ENCODE measurements at places on chromosomes 11 and 22.
A peak's percentile ranks its signal among the peaks of the same experiment; 100 is the strongest.

DNA sequence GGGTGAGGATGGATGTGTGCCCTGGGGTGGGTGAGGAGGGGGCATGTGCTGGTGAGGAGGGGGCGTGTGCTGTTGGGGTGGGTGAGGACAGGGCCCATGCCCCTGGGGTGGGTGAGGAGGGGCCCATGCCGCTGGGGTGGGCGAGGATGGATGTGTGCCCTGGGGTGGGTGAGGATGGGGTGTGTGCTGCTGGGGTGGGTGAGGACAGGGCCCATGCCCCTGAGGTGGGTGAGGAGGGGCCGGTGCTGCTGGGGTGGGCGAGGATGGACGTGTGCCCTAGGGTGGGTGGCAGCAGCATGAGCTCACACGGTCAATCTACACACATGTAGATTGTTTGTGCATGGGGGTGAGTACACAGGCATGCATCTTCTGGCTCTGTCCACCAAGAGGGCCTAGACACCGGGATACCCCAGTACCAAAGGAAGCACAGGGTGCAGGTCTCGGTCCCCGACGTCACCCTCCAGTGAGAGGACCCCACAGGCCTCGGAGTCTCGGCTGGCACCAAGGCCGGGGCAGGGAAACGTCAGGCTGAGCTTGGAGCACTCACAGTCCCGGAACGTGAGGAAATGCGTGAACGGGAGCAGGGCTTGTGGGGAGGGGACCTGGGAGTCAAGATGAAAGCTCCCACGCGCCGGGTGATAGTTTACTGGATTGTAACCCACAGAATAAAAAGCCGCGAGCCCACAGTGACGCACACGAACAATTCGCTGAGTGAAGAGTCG is 37.4 kb upstream of the TOLLIP start:
- DNase-seq: peak; percentile 12

DNA sequence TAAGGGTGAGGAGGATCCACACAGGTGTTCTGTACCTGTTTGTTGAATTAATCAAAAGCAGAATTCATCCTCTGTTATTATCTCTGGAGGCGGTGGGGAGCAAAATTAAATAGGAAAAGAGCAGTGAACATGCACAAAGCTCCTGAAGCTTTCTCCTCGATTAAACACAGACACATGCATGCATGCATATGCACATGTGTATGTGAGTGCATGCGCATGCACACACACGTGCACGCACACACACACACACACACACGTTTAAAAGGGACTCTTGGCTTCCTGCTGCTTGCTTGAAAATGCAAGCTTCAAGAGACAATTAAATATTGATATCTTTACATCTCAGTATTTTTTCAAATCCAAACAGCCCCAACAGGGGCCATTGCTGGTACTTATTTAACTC is 462.1 kb downstream of the BUD13 start:
- no peak for DNase-seq

GRCh38 chr22:44895296-44896055 is 114.3 kb downstream of the PHF21B start:
- no peak for DNase-seq

GRCh38 chr22:44147008-44147645 is 33.6 kb upstream of the PARVG start:
- DNase-seq: no peak

DNA sequence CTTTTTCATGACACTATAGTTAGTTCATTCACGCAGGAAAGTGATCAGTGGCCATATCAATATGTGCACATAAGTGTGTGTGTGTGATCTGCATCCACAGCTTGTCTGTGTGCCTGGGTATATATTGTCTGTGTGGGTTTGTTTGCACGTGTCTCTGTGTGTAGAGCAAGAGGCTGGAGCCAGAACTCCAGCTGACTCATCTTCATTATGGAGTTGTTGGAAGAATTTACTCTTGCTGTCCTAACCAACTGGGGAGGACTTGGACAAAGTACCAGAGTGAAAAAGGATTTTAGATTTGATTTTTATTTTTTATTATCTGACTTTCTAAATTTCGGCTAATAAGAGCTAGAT is 63.9 kb downstream of the TP53I11 start:
- DNase-seq: no peak

- peak; percentile 81 for DNase-seq
These were observed 2.8 kb upstream of the ROBO4 start for GRCh38 chr11:124900464-124900863.

DNA sequence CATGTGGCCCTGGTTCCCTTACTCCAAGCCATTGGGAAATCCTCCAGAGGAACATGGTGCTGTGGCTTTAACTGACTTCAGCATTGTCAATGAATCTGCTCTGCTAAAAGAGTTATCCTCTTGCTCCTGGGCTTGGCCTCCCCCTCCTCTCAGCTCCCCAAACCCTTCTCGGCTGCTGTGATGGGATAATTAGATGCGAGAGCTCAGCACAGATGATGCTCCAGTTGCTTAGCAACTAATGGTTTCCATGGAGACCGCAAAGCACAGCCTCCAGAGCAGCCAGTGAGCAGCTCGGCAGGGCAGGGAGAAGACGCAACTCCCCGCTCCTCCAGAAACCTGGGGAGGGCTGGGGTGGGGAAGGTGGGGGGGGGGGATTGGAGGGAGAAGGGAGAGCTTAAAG is 2.8 kb upstream of the UPK2 start:
- DNase-seq: no peak

GRCh38 chr11:68872216-68873003 is 30.7 kb upstream of the CPT1A start:
- DNase-seq: no peak

DNA sequence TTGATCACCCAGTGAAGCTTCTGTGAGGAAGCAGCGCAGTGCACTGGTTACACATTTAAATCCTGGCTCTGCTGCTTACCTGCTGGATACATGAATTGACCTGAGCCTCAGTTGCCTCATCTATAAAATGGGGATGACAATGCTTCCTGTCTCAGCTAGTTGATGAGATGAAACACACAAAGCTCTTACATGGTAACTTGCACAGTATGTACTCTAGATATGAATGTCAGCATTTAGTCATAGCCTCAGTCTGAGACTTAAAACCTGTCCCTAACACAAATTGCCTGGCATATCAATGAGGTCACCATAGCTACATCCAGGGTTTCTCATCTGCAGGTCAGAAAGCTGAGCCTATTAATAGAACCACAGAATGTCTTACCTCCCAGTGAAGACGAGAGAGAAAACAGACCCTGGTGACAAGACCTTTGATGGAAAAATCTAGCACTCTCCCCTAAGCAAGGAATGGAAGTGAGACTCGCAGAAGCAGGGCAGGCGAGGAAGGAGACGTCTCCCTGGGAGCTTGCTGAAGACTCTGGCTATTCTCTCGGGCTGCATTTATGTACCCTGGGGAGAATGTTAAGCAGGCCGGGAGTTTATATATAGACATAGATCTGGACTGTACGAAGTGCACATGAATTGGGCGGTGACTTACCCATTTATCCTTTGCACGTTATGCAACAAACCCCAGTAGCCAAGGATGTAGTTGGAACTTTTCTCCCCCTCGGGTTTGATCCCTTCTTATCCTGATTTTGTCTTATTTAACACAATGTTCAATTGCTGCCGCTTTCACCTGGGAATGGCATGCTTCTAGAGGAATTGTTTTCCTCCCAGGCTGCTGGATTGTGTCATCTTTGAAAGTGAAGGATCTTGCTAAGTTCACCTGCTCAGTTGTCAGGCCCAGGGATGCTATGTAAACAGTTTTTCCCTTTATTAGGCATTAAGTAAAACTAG is 18.0 kb downstream of the SDHAF2 start:
- peak; percentile 57 for DNase-seq

- peak; percentile 35 for DNase-seq
These were observed 106.6 kb downstream of the TSPAN18 start for GRCh38 chr11:44833221-44833876.

GRCh38 chr11:25244126-25244525 is 747.3 kb downstream of the LUZP2 start:
- DNase-seq: no peak

DNA sequence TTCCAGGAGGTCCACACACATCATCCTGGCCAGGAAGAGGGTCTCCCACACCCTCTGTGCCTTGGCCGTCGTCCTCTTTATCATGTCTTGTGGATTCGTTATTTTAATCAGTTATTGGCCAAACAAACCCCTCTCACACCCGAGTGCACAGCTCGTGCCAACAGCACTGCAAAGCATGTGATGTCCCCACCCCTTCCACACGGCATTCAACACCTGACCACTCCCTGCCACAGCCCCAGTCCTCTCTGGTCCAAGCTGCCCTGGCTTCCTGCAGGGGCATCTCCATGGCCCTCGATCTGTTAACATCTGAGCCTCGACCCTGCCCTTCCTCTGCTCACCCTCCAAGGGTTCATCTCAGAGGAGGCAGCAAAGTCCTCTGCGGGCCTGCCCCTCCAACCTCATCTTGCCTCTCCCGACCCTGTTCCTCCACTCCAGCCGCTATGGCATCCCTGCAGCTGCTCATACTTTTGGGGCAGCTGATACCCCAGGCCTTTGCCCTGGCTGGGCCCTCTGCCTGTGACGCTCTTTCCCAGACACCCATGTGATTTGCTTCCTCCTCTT is 14.0 kb downstream of the MYEOV start:
- peak; percentile 53 for DNase-seq

DNA sequence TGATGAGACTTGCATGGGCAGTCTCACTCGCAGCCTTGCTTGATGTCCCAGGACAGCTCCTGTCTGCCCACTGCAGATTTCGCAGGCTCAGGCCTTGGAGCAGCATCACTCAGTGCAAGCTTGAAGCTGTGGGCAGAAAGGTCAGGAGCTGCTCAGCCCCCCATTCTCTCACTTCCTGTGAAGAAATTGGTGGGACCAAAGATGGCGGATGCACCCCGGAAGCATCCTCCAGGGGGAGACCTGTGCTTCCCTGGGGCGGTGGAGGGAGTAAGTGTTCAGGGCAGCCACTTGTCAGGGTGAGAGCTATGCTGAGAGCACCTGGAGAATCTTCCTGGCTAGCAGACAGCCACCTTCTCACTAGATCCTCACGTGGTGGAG is 11.3 kb downstream of the PLAAT2 start:
- DNase-seq: no peak

DNA sequence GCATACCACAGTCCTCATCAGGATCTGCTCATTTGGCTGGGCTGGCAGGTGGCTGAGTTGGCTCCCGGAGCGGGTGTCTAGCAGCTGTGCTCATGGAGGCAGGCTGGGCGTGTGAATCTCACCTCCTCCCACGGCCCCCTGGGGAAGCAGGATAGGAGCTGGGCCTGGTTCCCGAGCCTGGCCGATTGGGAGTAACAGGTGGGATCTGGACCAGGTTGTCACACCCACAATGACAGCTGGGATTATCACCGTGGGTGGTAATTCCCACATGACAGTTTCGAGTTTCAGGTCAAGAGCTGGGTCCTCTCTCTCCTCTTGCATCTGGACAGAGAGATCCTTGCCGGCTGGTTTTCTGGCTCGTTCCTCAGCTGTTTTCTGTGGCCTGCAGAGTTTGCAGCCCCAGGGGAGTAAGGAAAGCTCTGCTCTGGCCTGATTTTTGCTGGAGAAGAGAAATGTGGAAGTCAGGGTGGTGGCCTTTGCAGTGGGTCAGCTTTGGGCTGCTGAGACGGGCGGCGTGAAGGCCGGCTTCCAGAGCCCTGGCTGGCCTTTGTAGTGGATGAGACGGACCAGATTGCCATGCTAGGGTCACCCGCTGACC is 57.0 kb downstream of the BCR start:
- no peak for DNase-seq

DNA sequence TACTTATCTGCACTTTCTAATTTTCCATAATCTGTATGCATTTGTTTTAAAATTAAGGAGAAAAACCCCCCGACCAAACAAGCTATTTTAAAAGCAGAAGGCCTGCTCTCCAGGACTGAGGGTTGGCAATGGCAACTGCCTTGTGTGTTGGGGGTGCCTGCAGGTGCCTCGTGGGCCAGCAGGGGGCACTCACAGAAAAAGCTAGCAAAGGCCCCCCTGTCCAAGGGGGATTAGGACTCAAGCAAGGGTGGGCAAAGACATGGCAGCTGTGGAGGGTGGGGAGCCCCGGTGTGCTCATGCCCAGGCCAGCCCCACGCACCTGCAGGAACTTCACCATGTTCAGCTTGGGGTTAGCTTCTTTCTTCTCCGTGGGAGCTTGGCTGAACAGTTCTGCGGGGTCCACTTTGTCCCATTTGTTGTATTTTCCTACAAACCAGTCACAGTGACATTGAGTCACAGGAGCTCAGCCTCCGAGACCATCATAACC is 10.3 kb downstream of the TOP3B start:
- no peak for DNase-seq

GRCh38 chr22:24181996-24182899 is 961 bp downstream of the SUSD2 start:
- no peak for DNase-seq

- DNase-seq: peak; percentile 88
These were observed 5.1 kb downstream of the TOLLIP start for GRCh38 chr11:1304380-1304779.

Data from mesenteric fat pad (tissue), 1 donor.